ENCODE measurements at places on chromosomes 1 and 21.

DNA sequence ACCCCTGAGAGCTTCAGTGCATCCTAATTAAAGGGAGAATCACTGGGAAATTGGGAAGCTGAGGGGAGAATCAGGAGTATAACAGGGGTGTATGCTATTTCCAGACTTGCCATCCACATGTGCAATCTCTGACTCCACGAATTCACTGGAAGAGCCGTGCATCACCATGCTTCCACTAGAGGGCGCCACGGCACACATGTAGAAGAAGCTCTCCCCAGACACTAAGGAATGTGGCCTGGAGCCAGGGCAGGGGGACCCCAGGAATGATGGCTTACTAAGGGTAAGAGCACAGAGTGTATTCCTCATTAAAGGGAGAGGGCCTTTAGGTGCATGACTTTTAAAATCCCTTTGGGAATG, 81.5 kb downstream of the ABCA4 start:
- peak; percentile 47 for DNase-seq

- DNase-seq: no peak
These were observed 317.7 kb upstream of the DAB1 start for GRCh38 chr1:57741521-57741920.

GRCh38 chr1:44170281-44170823, 28.9 kb upstream of the KLF18 start:
- DNase-seq: no peak

DNA sequence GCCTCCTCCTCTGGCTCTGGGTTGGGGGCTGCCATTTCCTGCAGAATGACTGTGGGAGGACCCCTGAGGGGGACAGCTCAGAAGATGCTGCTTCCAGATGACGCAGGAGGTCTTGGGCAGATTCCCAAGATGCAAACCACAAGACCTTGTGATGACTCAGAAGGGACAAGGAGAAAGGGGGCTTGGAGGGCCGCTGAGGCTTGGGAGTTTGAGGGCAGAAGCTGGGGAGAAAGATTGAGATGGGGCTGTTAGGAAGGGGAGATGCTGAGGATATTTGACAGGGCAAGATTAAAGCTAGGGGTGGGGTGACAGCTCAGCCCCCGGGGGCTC, 7.5 kb downstream of the PTPRU start:
- DNase-seq: no peak

DNA sequence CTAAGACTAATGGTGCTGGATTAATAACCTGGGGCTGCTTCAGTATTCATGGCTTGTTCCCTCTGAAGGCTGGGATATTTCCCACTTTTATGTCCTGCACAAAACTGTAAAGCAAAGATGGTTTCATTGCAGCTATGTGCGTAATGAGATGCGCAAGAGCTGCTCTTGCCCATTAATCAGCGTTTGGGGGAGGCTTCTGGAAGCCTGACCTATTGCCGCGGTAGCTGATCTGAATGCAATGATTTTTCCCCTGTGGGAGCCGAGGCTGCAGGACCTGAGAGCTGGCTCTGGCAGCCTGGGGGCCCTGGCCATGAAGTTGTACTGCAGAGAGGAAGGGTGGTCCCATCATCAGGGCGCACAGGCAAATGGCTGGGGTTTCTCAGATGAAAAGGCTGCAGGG, 239.8 kb downstream of the CAMTA1 start:
- DNase-seq: no peak

GRCh38 chr1:102655034-102655433, 453.3 kb downstream of the COL11A1 start:
- no peak for DNase-seq

DNA sequence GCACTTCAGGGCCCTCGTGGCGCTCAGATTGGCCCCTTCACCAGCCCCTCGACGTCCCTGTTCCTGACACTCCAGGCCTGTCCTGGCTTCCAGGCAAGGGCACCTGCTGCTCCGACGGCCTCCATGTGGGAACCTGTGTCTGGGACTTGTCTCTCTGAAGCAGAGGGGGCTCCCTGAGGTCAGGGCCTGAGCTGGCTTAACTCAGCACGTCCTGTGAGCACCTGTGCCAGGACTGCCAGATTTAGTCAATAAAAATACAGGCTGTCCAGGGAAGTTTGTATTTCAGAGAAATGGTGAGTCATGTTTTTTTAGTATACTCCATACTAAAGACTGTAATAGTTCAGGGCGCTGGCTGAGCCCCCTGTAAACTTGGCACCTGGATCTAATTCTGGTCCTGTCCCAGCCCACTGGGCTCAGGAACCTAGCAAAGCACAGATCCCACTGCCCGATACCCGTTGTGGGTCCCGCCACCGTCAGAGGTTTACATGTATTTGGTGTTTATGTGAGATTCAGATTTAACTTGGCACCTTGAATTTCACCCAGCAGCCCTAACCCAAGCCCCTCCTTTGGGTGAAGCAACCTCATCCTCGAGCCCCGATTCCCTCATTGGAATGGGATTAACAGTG, 109.9 kb upstream of the IFFO2 start:
- no peak for DNase-seq

DNA sequence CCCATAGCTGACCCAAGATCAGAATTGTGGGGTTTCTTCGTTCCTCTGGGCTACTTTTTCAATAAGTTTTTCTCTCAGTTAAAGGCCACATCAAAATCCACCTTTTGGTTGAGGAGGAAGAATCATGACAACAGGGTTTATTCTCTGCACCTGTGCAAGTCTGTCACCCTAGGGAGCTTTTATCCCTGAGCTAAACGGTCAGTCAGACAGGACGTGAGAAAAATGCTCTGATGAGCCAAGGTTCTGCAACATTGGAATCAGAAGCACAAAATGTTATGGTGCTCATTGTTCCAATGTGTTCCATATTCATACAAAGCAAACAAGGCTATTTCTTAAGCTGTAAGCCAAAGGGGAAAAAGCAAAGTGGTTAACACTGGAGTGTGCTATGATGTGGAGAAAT, 7.4 kb upstream of the ERICH3 start:
- no peak for DNase-seq

DNA sequence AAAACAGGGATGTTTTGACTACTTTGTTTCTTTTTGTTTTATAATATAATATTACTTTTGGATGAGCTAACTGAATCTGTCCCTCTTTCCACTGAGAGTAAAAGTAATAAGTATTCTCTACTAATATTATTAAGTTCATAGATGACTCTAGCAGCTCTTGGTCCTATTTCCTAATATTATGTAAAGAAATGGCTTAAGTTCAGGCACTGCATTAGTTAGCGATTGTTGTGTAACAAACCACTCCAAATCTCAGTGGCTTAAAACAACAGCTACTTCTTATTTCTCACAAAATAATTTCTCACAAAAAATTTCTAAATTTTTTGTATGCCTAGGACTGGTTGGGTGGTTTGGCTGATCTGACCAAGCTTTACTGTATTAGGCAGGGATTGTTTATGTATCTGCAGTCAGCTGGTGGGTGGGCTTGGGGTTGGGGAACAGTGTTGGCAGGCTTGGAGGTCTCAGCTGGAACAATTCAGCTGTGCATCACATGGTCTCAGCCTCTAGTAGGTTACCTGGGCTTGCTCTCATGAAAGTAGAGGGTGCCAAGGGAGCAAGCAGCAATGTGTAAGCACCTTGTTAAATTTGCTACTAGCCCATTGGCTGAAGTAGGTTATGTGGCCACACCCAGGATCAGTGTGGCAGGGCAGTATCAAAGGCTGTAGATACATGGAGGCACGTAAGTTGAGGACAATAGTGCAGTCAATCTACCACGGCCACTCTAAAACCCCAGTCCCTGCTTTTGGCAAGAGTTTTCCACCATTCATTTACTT, 8.8 kb upstream of the CCT8 start:
- no peak for DNase-seq

GRCh38 chr1:205396967-205397616, 24.8 kb downstream of the LEMD1 start:
- no peak for DNase-seq

GRCh38 chr1:9344426-9345200, 51.9 kb downstream of the SPSB1 start:
- DNase-seq: no peak

- no peak for DNase-seq
These were observed 103.1 kb downstream of the GALNT2 start for GRCh38 chr1:230170153-230170547.

GRCh38 chr1:228512781-228513198, 25.6 kb downstream of the RNF187 start:
- DNase-seq: no peak

DNA sequence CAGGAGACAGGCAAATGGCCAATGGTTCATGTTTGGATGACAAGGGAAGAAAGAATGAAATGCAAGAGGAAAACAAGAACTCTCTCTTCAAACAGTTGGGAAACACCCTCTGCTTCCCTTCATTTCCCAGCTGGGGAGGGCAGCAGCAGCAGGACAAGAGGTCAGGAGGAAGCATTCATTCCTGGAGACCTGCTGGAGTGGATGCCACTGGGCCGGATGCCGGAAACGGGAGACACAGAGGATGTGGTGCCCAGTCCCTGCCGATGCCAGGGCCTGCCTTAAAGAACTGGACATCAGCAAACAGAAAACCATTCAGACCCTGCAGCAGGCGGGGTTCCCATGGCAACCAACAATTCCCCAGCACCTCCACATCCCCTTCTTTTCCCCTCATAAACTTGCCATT, 102.3 kb upstream of the ZNF648 start:
- no peak for DNase-seq

GRCh38 chr1:160658814-160659193, 12.0 kb upstream of the SLAMF1 start:
- no peak for DNase-seq

GRCh38 chr1:98402860-98403259, 258.7 kb upstream of the SNX7 start:
- DNase-seq: no peak

GRCh38 chr21:43950936-43951335, 61.2 kb upstream of the TRAPPC10 start:
- no peak for DNase-seq
